ENCODE measurements at places on chromosomes 2 and 18.
A peak's percentile ranks its signal among the peaks of the same experiment; 100 is the strongest.

DNA sequence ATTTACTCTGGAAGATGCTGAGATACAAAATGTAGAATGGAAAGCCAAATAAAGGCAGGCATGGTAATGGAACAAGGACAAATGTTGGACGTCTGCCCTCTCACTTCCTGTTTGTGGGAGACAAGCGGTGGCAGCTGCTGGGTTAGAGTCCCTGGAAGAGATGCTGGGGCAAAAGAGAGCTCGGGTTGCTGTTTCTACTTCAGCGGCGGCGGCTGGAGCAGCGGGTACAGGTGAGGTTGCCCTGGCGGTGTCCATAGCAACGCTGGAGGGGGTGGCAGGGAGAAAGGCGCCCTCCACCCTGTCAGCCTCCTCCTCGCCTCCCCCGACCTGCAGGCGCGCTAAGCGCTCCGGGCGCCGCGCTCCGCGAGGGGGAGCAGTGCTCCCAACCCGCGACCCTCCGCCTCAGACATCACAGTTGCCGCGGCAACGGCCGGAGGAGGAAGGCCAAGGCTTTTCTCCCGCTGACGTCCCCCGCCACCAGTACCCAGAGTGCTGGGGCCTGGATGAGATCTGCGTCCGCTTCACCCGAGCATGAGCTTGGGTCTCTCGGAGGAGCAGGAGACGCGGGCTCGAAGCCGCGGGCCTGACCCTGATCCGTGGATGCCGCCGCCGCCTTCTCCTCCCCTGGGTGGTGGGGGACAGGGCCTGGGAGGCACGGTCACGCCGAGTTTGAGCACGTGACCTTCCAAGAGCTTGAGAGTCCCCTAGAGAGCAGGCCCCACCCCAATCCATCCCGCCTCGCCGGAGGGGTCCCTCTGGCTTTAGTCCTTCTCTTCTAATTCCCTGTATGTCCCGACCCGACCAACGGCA lies 65.6 kb downstream of the NOL4 start:
- no peak for DNase-seq

DNA sequence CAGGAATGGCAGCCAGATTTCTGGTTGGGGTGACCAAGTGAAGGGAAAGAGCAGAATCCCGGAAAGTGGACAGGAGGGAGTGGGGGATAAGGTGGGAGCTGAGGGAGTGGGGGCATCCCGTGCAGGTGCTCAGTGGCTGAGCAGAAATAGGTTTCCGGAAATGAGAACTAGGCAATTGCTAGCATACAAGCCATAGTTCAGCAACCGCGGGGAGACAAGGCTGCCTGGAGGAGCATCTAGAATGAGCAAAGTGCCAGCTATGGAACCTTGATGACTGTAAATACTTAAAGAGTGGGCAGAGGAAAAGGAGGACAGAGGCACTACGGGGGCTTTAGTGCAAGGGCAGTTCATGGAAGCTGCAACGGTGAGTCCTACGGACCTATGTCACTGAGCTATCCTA lies 220.2 kb downstream of the BCL11A start:
- no peak for DNase-seq

GRCh38 chr2:17813010-17813741 lies 3.1 kb upstream of the MSGN1 start:
- no peak for DNase-seq

DNA sequence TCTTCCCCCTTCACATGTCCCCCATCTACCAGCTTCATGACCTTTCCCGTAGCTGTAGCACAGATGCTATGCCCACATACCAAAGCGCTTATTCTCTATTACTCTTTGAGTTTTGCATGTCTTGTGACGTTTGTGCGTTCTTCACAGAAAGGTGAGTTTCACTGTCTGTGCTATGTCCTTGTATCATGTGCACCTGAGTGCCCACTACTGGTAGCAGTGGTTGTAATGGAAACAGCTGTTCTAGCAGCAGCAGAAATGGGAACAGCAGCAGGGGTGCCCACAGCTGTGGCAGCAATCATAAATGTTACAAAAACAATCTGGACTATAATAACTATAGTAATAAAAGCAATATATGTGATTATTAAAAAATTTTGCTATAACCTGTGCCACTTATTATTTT lies 127.1 kb downstream of the STK39 start:
- no peak for DNase-seq

GRCh38 chr2:103003750-103004260 lies 242.0 kb downstream of the TMEM182 start:
- no peak for DNase-seq

DNA sequence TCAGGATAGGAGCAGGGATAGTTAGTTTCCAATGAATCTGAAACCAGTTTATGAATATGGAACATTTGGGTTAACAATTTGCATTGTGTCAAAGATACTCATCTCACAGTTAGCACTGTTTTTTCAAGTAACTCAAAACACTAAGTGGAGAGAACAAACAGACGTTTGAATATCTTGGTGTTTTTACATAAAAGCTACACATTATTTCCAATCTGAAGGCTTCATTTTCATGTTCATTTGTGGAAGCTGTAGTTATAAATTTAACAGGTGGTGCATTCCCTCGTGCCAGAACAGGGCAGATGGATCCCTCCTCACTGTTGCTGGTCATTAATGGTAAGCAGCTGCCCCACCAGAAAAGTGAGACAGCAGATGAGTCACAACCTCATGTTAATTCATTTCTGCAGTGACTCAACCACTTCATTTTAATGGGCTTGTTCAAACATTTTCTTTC lies 286.9 kb downstream of the TMX3 start:
- DNase-seq, result no peak

- peak; percentile 65 for DNase-seq
Observed at GRCh38 chr2:240820607-240821428, 799 bp upstream of the KIF1A start.

DNA sequence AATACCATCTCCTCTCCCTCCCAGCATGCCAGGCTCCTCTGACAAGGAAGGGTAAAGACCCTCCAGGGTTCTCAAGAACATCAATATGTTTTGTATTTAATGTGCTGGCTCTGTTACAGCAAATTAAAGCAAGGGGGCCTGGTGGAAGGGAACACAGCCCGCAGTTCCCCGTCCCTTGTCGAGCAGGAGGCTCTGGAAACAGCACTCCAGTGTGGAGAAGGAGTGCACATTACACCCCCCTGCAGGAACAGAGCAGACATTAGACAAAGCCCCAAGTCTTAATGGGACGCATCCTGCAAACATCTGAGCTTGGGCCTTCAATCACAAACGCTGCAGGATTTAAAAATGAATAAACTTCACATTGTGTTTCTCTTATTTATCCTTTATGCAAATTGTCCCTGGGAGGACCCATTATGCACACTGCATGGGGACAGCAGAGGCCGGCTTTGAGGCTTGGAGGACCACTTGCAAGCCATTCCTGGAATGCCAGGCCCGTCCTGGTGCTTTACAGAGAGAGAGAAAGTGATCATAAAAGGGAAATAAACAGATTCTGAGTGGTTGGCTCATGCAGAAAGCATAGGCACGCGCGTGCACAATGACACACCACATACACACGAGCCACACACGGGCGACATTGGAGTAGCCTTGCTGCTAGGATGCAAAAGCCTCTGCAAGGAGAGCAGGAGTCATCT lies 328.7 kb downstream of the SMAD2 start:
- no peak for DNase-seq

DNA sequence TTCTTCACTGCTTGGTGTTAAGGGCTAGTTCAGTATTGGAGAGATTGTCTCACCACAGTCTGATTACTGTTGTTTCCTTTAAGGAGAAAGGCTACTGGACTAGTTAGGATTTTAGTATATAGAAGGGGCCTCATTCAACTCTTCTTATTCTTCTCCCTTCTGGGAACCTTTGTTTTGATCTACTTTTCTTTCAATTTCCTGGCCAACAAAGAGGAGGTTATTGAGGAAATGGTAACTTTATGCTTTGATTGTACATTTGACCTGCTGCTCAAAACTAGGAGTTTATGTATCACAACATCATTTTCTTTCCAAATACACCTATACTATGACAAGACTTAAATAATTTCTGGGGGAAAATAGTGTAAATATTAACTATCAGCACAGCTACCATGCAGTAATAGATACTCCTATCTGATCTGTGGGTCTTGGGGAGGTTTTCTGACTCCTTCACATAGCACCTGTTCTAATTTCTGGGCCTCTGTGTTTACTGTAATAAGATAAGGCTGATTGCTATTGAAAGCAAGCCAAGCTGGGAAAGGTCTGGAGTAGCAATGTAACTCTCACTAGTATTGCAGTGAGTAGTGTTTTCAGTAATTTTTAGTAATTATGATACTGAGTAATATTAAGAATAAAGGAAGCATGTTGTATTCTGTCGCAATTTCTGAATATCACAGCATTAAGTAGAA lies 395.3 kb downstream of the NUP35 start:
- DNase-seq, result no peak

GRCh38 chr2:84938194-84938879 lies 32.6 kb upstream of the KCMF1 start:
- DNase-seq, result peak; percentile 62

DNA sequence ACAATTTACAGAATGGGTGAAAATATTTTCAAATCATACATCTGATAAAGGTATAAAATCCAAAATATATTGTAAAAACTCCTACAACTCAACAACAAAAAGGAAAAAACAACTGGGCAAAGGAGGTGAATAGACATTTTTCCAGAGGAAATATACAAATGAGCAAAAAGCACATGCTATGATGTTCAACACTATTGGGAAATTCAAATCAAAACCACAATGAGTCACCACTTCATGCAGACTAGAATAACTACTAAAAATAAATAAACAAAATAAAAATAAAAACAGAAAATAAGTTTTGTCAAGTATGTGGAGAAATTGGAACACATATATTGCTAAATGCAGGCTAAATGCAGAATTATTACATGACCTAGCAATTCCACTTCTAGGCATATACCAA lies 120.9 kb downstream of the FSIP2 start:
- DNase-seq, result no peak

- DNase-seq, result no peak
Observed at GRCh38 chr2:85706063-85706462, 11.9 kb downstream of the GNLY start.

DNA sequence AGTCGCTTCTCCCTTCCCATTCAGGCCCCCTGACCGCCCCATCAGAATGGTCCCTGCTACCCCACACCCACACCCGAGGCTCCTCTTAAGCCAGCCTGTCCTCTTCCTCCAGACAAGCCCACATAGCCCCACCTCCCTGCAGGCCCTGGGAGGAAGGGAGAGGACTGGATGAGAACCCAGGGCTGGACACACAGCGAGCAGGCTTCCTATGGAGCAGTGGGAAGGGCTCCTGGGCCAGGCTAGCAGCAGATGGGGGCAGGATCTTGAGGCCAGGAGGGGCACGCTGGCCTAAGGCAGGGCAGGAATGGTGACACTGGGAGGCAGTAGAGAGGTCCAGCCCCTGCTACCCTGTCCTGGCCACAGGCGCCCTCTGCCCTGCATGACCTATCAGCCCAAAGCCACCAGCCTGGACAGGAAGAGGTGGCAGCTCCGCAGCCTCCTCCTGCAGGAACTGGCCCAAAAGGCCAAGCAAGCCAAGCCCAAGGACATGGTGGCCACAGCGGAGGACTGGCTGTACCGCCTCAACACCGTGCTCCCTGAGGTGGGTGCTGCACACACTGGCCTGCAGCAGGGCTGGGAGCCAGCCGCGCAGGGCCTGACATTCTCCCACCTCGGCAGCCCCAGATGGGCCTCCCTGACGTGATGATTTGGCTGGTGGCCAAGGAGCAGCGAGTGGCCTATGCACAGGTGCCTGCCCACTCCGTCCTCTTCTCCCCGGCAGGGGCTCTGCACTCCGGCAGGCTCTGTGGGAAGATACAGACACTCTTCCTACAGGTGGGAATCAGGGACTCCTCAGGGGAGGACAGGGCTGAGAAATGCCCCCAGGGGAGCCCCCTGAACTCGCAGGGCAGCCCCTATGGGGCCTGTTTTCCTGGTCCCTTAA lies 43.3 kb downstream of the FER1L5 start:
- DNase-seq, result no peak

GRCh38 chr2:220246386-220246785 lies 619.0 kb downstream of the SLC4A3 start:
- DNase-seq, result no peak

- no peak for DNase-seq
Observed at GRCh38 chr2:115483666-115484065, 1041.2 kb downstream of the DPP10 start.

DNA sequence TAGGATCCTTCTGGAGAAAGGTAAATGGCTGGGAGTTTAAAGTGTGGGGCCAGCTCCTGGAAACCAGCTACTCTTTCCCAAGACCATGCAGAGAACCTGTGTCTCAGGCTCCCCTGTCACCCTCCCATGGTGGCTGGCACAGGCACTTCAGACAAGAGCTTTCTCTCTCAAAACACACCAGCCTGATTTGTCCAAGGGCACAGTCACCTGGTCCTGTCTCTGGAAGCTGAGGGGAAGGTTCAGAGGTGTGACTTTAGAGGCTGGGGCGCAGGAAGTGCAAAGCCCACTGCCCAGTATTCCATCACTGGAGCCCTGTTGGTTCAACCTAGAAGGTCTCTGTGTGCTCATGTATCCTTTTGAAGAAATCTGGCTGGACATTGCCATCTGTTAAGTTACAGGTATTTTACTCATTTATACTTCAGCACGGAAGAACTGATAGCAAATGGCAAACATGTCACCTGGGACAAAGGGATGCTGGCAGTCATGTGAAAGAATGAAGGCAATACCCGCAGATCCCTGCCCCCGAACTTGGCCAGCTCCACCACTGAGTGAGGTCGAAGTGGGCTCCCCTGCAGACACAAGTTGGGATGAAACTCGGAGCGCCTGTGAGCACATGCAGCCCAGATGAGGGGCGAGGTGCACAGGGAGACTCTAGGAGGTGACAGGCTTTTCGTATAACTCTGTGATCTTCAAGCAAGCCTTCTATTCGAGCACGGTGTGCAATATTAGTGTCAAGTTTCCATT lies 96.9 kb upstream of the MGAT4A start:
- DNase-seq, result no peak

GRCh38 chr2:31382452-31383120 lies 32.0 kb downstream of the XDH start:
- no peak for DNase-seq

DNA sequence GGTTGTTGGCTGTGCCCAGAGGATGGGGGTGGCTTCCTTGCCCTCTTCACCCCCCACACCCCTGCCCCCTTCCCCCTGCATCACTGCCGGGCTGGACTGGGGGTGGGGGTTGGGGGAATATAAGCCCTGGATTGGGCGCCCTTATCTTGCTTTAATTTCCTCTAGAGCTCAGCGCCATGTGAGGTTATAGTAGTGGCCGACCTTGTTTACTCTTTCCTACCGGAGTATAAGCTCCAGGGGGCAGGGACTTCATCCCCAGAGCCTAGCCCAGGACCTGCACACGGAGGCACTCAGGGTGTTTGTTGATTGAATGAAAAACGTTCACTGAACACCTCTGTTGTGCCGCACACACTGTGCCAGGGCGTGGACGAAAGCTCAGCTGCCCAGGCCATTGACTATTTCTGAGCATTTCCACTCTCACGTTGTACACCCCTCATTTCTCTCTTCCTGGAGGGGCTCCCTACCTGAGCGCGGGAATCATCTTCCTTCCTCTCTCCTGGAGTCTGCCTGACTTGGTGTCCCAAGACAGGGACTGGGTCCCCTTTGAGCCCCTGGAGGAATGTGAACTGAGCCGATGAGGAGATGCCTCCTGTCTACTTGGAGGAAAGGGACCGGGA lies 9.3 kb upstream of the SPATA3 start:
- DNase-seq, result no peak

- no peak for DNase-seq
Observed at GRCh38 chr2:88471083-88471942, 18.8 kb upstream of the FOXI3 start.

- DNase-seq, result no peak
Observed at GRCh38 chr2:40284797-40285196, 167.1 kb downstream of the SLC8A1 start.

All from stimulated activated naive CD8-positive, alpha-beta T cell treated with anti-CD3 and anti-CD28 coated beads, Interleukin-15, amount 100 ng/mL, for 72 hours (primary cell).